ENCODE measurements at places on chromosomes 7 and 10. TPM values are rescaled to one million over a fixed set of nuclear protein-coding genes. Genes with fewer than 3 reads are reported as not detected.

Gene PTPRZ1
- total RNA-seq: 0.38 TPM

Gene RABGEF1
- 25.9 TPM for total RNA-seq

Gene FRAT1
- total RNA-seq: 3.6 TPM

Gene GNAT3
- not detected for total RNA-seq

Gene GPNMB
- 116 TPM for total RNA-seq

Gene SORCS1
- 0.13 TPM for total RNA-seq

DNA sequence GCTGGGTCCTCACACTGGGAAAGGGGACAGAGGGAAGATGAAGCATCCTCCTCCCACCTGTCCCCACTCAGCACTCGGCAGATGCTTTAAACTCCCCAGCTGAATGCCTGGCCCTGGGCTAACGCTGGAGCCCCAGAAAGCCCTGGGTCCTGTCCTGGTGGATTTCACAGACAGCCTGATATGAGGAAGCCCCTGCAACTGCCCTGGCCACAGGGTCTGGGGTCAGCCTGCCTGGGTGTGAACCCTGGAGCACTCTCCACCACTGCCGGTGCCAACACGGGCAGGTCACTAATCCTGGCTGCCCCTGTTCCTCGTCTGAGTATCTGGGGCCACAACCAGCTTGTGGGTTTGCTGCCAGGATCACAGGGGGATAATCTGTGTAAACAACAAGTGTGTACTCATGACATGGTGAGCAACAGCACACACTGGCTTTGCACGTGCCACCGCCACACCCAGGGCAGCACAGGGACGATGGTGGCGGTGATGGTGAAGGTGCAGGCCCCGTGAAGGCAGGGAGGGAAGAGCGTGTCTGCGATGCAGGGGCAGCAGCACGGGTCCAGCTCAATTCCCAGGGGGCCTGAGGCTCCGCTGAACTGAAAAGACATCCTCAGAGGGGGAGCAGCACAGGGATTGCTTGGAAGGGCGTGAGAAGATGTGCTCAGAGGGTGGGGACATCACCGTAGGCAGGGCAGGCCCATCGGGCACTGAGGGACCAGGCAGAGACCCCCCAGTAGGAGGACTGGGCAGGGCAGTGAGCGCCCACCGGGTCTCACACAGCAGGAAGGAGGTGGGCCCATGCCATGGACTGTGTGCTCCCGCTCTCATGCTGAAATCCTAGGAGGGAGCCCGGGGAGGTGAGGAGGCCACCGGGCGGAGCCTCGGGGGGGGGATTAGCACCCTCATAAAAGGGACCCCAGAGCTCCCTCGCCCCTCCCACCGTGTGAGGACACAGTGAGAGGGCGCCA is 238.7 kb downstream of the MAD1L1 start:
- H3K27ac ChIP-seq: no peak overlapping the region
- DNase-seq: no peak
- H3K27me3 ChIP-seq: no peaks in the 10 kb centered on the region
- H3K36me3 ChIP-seq: no peaks in the 10 kb centered on the region
- H3K4me1 ChIP-seq: no peaks in the 10 kb centered on the region

- H3K36me3 ChIP-seq: peaks cover under 1% of the 10 kb centered on the region
- no peaks in the 10 kb centered on the region for H3K27me3 ChIP-seq
- no peak for DNase-seq
- H3K4me3 ChIP-seq: no peak overlapping the region
- no peak overlapping the region for H3K27ac ChIP-seq
- peaks cover 18% of the 10 kb centered on the region for H3K4me1 ChIP-seq
These were observed 2.4 kb upstream of the EXOC6 start for GRCh38 chr10:92845921-92846320.

DNA sequence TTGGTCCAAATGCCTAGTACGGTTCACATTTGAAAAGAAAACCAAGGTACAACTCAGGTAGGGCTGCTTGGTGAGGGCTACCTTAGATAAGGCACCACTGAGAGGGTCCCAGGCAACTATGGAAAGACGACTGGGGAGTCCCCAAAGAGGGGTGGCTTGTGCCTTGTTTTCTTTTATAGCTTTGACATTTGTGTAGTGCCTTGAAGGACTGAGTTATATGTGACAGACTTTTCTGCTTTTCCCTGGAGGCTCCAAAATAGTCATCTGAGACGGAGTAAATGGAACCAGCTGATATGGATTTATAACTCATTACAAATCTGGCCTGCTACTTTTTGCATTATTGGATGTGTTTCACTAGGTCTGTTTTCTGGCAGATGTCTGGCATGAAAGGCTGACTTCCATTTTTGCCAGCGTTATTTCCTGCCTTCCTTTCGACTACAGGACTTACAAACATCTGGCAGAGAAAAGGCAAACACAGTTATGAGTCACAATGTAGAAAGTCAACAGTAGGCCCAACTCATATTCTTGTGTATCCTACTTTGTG is 88.2 kb upstream of the IMMP2L start:
- H3K36me3 ChIP-seq: no peaks in the 10 kb centered on the region
- H3K27ac ChIP-seq: no peak overlapping the region
- H3K4me3 ChIP-seq: no peak overlapping the region
- H3K4me1 ChIP-seq: no peaks in the 10 kb centered on the region

DNA sequence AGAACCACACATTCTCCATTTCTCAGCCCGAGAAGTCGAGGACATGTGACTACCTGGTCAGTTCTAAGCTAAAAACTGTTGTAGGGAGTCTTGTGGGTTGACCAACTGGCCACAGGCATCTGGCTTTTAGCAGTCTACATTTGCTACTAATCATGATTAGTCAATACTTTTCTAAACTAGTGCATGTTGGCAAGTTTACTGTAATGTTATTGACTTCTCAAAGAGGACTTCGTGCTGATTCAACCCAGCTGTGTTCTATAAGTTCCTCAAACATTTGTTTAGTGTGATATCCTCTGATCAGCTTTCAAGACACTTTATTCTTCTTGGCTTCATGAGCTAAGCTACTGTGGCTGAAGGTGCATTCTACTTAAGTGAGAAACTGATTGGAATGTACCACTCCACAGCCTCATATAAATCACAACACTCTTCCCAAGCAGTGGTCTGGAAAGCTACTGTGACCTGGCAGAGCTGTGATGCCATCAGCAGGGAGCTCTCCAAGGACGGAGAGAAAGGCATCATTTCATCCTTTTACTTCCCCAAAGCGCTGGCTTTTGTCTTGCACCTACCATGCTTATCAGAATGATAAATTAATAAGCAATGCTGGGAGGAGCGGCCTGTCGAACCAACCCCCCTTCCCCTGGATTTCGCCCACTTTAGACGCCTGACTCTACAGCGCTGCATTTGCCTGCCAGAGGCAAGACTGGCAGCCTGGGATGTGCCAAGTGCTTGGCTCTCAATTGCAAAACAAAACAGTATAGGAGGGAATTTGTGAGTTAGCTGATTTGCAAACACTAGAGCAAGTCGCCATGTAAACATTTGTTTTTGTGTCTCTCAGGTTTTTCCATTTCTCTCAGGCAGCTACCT is 206.7 kb upstream of the PLXNA4 start:
- H3K4me3 ChIP-seq: no peak overlapping the region
- no peak for DNase-seq
- H3K36me3 ChIP-seq: peaks cover 17% of the 10 kb centered on the region
- peaks cover 11% of the 10 kb centered on the region for H3K4me1 ChIP-seq
- H3K27me3 ChIP-seq: no peaks in the 10 kb centered on the region

- no peak for DNase-seq
- H3K4me1 ChIP-seq: no peaks in the 10 kb centered on the region
- H3K27ac ChIP-seq: no peak overlapping the region
- peaks cover 14% of the 10 kb centered on the region for H3K27me3 ChIP-seq
These were observed 1.8 kb downstream of the MUC3A start for GRCh38 chr7:100951172-100951571.

DNA sequence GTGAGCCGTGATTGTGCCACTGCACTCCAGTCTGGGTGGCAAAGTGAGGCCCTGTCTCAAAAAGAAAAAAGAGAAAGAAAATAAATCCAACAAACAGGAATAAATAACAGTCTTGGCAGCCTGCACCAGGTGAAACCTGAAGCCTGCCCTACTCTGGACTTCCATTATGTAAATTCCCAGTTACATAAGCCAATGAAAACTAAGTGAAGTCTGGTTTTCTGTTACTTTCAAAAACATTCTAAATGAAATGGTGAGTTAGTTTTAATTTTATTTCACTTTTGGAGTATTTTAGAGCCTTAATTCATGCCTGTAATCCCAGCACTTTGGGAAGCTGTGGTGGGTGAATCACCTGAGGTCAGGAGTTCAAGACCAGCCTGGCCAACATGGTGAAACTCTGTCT is 22.5 kb upstream of the HIBADH start:
- no peak overlapping the region for H3K4me3 ChIP-seq
- peaks cover 2% of the 10 kb centered on the region for H3K4me1 ChIP-seq
- H3K27me3 ChIP-seq: no peaks in the 10 kb centered on the region
- H3K27ac ChIP-seq: no peak overlapping the region
- no peaks in the 10 kb centered on the region for H3K36me3 ChIP-seq

GRCh38 chr10:2119316-2119715 is 382.0 kb upstream of the ADARB2 start:
- H3K27ac ChIP-seq: peak overlapping the region; percentile 58
- DNase-seq: no peak
- H3K4me1 ChIP-seq: peaks cover 45% of the 10 kb centered on the region

DNA sequence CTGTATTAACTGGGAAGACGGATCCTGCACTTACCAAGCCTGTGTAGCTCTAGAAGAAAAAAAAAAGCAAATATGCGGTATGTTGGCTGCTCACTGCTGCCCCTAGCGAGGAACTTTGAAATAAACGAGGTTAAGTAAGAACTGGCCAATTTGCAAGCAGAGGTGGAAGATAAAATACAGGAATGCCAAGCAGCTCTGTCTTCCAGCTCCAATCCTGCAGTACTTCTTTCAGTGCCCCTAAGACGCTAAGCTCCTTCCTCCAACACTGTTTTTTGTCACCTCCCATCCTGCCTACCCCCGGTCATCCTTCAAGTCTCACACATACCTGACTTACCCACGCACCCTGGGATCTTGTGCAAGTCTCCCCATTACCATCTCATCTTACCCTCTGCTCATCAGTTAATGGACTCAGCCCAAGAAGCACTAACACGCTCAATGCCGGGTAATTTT is 809 bp downstream of the C10orf143 start:
- peak overlapping the region; percentile 98 for H3K4me3 ChIP-seq
- H3K36me3 ChIP-seq: no peaks in the 10 kb centered on the region
- peak overlapping the region; percentile 98 for H3K27ac ChIP-seq
- no peaks in the 10 kb centered on the region for H3K27me3 ChIP-seq
- H3K4me1 ChIP-seq: peaks cover 21% of the 10 kb centered on the region
- peak; percentile 91 for DNase-seq

- H3K27ac ChIP-seq: no peak overlapping the region
- no peak overlapping the region for H3K4me3 ChIP-seq
- no peak for DNase-seq
- H3K36me3 ChIP-seq: no peaks in the 10 kb centered on the region
- H3K4me1 ChIP-seq: no peaks in the 10 kb centered on the region
- no peaks in the 10 kb centered on the region for H3K27me3 ChIP-seq
These were observed 105.9 kb downstream of the SLC37A3 start for GRCh38 chr7:140292438-140292837.

GRCh38 chr10:51638737-51639136 is 60.7 kb downstream of the CSTF2T start:
- peaks cover 11% of the 10 kb centered on the region for H3K4me1 ChIP-seq
- no peaks in the 10 kb centered on the region for H3K27me3 ChIP-seq
- H3K4me3 ChIP-seq: no peak overlapping the region
- no peak overlapping the region for H3K27ac ChIP-seq
- DNase-seq: no peak

Data from osteocyte (in vitro differentiated cells).